Stimulated activated CD8-positive, alpha-beta memory T cell treated with anti-CD3 and anti-CD28 coated beads, Interleukin-7, amount 100 ng/mL, for 4 hours (primary cell): ENCODE measurements at places on chromosomes 13 and 19.

DNA sequence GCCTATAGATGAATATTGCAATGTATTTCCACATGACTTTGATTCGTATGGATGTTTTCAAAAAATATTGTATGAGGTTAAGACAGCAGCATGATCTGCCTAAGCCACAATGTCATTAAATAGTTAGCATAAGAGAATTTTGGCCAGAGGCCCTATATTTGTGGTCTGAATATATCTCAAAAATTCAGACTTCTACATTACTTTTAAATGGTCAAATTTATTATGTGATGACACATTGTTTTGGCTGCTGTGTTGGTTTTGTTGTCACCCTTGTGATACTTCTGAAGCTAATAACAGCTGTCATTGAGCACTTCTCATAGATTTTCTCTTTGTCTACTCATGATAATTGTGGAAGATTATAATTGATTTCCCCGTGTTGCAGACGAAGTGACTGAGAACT lies 288.2 kb downstream of the MYO16 start:
- no peak for DNase-seq

DNA sequence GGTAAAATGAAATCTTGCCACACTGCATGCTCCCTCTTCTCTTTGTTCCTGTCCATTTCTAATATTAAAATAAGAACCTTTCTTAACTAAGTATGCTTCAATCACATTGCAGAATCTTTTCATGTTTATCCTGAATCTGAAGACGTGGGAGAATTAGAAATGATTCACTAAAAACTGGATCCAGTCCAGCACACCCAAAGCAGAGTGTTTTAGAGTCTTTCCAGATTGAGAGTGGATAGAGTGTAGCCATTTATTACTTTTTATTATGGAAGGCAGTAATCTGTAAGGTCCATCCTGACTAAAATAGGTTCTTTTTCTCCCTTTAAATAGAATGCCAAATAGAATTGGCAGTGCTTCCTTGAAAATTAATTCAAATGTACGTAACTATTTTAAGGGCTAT lies 453.5 kb downstream of the TDRD3 start:
- DNase-seq: no peak

DNA sequence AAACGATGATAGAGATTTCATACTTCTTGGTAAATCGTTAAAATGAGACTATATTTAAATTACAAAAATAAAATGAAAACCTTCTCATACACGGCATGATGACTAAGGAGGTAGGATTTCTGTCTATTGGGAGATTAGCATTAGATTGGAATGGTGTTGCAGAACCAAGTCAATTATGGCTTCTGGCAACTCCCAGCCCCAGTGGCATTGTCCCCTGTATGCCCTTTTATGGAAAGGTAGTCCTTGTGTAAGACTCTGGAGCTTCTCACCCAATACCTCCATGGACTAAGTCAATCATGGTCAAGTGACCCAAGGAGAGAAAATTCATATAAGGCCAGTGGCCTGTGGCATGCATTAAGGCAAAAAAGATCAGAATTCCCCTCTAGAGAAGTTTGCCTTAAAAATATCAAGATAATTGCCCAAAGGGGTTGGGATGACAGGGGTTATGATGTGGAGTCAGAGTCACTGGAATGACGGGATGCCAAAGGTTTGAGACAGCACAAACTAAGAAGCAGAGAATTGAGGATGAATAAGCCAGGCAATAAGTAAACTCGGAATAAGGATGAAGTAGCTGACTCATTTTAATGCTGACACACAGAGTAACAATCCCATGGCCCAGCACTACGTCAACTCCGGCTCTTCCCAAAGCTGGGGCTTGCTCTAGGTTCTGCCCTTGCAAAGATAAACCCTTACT lies 57.8 kb upstream of the POSTN start:
- no peak for DNase-seq

- no peak for DNase-seq
Observed at GRCh38 chr19:45791744-45792469, 738 bp downstream of the DMWD start.

- no peak for DNase-seq
Observed at GRCh38 chr13:90768116-90768515, 579.4 kb upstream of the MIR17HG start.

DNA sequence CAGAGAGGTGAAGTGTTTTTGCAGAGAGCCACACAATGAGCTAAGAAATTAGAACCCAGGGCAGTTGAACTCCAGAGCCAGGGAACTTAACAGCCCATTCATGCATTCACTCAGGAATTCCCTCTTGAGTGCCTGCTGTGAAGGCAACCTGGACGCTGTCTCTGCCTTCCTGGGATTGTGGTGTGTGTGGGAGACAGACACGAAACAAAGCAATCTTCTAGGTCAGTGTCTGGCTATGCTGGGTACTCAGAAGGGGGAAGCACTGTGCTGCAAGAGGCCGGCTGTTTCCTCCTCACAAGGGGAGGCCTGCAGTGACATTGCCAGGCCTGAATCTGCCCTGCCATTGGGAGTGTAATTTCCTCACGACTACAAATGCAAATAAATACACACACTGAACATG lies 9.7 kb downstream of the BCKDHA start:
- no peak for DNase-seq

DNA sequence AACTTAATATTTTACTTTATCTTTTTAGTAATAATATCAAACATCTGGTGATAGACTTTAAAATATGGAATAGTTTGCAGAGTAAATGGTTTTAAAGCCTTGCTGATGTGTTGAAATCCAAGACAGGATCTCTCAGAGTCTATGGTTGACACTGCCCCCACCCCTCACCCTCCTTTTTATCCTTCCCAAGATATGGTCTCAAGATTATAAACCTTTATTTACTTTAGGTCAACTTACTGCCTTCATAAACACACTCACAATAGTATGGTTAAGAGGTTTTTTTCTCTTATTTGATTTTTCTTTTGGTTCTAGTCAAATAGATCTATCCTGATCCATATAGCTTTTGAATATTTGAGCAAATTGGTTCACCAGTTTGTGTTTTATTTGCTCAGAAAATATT lies 39.0 kb downstream of the PAN3 start:
- DNase-seq: no peak

- no peak for DNase-seq
Observed at GRCh38 chr13:97223037-97223710, 1.0 kb downstream of the MBNL2 start.

- DNase-seq: no peak
Observed at GRCh38 chr13:48888613-48889012, 87.1 kb upstream of the FNDC3A start.

DNA sequence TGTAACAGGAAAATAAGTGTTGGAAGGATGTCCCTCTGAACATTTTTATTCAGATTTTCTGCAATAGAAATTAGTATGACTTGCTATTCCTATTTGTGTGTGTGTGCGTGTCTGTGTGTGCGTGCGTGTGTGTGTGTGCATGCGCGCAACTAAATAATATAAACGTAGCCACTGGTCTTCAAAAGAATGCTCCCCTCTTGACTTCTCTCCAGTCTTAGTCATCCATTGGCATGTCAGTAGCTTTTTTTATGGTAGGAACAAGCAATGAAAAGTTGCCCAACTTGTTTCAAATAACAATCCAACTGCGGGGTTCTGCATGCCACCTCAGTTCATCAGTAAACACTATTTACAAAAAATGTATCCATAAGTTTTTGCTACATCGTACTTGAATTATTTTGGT lies 249.6 kb downstream of the GPC6 start:
- no peak for DNase-seq

DNA sequence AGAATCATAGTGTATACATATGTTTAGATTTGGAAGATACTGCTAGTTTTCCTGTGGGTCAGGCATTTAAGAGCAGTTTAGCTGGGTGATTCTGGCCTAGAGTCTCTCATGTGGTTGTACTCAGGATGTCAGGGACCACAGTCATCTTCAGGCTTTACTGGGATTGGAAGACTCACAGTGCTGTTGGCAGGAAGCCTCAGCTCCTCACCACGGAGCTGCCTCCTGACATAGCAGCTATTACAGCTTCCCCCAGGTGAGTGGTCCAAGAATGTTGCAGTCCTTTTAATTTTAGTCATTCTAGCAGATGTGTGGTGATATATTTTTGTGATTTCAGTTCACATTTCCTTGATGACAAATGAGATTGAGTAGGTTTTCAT lies 16.9 kb upstream of the GPR18 start:
- DNase-seq: peak; percentile 7
